A549 treated with AZD2906 at 1 μM for 4 hours (cell line): ENCODE measurements at places on chromosomes 3 and 15. TPM values are rescaled to one million over a fixed set of nuclear protein-coding genes. Genes with fewer than 3 reads are reported as not detected.

POPDC2 gene
- total RNA-seq: 0.32 to 1.2 TPM (median 0.38 TPM) in 5 replicates

SCN11A gene
- 0.01 to 0.02 TPM (median 0.01 TPM) in 3 of 5 replicates, not detected in the others for total RNA-seq

GOLGA6B gene
- total RNA-seq: 0.06 TPM in 1 of 5 replicates, not detected in the others

MESP2 gene
- total RNA-seq: 0.09 to 0.83 TPM (median 0.40 TPM) in 5 replicates

ROBO2 gene
- total RNA-seq: not detected in 5 replicates

SAXO2 gene
- total RNA-seq: 2.0 to 3.1 TPM (median 2.1 TPM) in 5 replicates

RBPMS2 gene
- 5.9 to 8.8 TPM (median 8.3 TPM) in 5 replicates for total RNA-seq

CILP gene
- 0.40 to 0.60 TPM (median 0.46 TPM) in 5 replicates for total RNA-seq
